SIG-M5 (cell line): ENCODE measurements at places on chromosomes 5 and 9.

GRCh38 chr9:3931996-3932906, 367.6 kb downstream of the GLIS3 start:
- no peak for DNase-seq

DNA sequence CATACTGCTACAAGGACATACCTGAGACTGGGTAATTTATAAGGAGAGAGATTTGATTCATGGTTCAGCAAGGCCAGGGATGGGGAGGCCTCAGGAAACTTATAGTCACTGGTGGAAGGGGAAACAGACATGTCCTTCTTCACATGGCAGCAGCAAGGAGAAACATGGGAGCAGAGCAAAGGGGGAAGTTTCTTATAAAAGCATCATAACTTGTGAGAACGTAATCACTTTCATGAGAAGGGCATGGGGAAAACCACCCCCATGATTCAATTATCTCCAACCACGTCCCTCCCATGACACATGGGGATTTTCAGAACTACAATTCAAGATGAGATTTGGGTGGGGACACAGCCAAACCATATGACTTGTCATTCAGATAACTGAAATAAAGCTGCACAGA, 100.9 kb downstream of the ST8SIA4 start:
- no peak for DNase-seq

DNA sequence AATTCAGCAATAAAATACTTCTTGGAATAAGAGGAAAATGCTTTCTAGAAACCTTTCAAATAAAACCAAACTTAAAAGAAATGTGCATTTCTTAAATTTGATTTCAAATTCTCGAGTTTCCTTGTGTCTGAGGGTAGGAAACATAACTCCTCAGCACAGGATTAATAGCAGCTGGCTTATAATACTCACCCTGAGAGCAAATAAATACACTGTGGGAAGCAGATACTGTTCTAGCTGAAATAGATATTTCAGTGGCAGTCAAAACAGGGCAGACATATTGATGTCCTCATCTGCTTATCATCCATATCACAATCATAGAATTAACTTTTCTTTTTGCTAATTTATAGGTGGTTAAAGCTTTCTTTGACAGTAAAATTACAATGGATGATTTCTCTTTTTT, 24.1 kb upstream of the FEM1C start:
- no peak for DNase-seq

DNA sequence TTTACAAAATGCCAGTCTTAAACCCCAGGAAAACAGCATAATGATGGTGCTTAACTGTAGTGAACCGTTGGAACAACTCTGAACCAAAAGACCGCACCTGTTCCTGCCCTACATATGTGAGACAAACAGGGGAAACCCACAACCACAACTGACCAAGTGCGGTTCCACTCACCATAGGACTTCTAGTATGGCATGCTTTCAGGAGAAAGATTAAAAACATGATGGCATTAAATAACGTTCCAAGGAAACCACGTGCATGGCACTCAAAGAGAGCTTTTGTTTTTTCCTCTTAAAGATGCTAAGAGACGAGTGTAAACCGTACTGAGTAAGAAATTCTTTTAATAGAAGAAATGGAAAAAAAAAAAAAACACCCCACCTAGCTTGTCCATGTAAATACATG, 119.8 kb downstream of the SSBP2 start:
- DNase-seq = no peak

DNA sequence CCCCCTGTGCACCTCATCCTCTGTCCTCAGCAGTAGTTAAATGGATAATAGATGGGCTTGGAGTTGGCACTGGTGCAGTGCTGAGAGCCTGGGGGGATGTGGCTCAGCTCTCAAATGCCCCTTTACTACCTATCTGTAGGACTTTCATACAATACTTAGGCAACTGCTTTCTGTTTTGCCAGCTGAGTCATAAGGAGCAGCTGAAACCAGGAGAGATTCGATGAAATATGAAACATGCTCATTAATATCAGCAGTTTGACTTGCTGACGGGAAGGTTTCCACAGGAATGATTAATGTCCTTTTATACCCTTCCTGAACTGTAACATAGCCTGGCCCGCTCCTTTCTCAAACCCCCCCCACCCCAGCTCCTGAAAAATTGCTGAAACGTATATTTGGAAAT, 142.6 kb downstream of the SAXO1 start:
- DNase-seq = no peak
